ENCODE measurements at places on chromosomes 1 and 21.
A peak's percentile ranks its signal among the peaks of the same experiment; 100 is the strongest.

DNA sequence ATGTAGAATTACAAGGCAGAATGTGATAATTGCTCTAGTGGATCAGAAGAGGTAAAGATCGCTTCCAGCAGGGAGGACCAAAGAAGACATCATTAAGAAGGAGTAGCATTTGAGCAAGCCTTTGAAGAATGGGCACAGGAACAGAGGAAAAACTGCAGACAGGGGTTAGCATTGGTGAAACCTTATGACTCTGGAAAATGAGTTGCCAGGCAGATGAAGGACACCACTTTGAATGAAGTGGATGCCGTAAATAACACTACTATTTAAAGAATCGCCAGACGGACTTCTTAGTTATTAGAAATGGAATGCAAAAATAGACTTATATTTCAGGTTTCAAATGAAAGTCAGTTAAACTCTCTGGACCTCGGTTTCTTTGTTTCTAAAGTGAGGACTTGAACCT lies 727.7 kb downstream of the USP25 start:
- no peak for DNase-seq

GRCh38 chr1:164633997-164634396 lies 75.0 kb downstream of the PBX1 start:
- no peak for DNase-seq

- DNase-seq, result no peak
Observed at GRCh38 chr1:230875370-230875769, 7.0 kb upstream of the C1orf198 start.

GRCh38 chr1:44714532-44714931 lies 16.4 kb downstream of the RNU5D-1 start:
- no peak for DNase-seq

DNA sequence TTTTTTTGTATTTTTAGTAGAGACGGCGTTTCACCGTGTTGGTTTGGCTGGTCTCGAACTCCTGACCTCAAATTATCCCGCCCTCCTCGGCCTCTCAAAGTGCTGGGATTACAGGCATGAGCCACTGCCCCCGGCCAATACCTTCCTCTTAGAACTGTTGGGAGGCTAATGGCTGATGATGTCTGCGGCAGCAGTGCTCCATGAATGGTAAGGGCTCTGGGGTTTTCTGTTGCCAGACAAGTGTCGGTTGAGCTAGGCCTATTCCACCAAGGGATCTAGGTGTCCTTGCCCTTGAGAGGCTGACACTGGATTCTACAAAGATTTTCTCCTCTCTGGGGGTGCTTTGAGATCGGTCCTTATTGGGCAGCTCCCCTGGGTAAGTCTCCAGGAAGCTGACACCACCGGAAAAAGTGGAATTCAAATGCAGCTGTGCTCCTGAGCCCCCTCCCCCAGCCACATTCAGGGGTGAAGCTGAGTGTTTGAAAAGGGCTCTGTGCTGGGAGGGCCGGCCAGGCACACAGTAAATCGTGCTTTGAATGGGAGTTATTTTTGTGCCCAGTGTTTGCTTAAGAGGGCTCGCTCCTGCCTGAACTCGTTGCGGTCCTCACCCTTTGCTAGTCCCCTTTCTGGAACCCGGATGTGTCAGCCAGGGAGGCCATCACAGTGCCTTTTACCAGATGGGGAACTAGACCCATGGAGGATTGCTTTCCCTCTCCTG lies 5.2 kb downstream of the SOX13 start:
- peak; percentile 92 for DNase-seq

GRCh38 chr1:113109908-113110554 lies 37.0 kb downstream of the LRIG2 start:
- no peak for DNase-seq

GRCh38 chr1:162281426-162281825 lies 95.2 kb downstream of the SPATA46 start:
- DNase-seq, result no peak

GRCh38 chr1:240616018-240616417 lies 4.1 kb upstream of the GREM2 start:
- no peak for DNase-seq

DNA sequence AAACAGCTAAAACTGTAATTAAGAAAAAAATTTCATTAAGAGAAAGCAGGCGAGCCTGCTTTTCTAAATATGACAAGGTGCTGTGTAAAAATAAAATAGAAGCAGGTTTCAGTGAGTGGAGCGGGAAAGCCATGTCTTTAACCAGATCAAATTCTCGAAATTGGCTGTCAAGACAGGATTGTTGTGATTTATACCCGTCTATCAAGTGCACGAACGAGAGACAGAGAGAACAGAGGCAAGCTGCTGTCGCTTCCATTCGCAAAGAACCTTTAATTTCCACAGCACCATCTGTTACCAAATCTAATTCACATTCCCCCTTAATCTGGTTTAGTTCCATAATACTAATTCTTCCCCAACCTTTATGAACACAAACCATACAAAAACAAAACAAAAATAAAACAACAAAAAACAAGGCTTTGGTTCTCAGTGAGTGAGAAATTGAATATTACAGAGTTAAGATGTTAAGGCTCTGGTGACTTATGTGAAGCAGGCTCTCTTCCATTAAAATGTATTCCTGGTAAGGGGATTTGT lies 35.0 kb downstream of the ESRRG start:
- no peak for DNase-seq

DNA sequence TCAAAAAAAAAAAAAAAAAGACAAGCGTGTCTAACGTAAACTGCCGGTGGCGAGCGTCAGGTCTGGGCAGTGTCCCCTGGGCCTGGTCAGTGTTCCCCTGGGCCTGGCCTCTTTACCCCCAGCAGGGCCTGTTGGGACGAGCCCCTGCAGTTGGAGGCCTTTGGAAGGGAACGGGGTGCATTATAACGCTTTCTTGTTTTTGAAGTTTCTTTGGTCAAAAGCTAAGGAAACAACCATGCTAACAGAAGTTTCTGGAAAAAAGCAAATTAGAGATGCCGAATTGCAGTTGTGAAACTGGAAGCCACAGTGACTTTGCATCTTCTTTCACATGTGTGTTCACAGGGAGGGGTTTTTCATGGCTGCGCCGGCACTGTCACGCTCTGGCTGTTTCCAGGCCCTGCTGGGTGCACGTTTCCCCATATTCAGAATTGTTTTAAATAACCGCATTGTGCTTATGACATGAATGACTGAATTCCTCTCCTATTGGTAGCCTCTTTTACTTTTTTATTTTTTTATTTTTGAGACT lies 16.0 kb downstream of the RRP1 start:
- DNase-seq, result no peak

DNA sequence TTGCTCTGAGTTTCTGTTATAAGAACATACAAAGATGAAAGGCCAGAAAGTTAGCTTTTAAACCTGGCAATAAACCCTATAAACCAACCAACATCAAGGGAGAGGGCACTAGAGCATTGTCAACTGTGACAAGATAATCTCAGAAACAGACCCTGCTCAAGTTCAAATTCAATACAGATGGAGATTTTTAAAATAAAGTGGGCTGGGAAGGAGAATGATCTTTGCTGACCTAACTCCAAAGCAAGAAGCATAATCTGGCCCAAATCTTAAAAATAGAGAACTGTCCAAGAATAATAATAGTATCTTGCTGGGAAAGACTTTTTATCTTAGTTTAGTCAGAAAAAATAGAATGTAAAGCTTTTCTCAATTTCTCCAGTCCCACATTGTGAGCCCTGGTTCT lies 485.5 kb downstream of the DISC1 start:
- DNase-seq, result no peak

GRCh38 chr1:6962996-6963911 lies 178.0 kb downstream of the CAMTA1 start:
- no peak for DNase-seq

DNA sequence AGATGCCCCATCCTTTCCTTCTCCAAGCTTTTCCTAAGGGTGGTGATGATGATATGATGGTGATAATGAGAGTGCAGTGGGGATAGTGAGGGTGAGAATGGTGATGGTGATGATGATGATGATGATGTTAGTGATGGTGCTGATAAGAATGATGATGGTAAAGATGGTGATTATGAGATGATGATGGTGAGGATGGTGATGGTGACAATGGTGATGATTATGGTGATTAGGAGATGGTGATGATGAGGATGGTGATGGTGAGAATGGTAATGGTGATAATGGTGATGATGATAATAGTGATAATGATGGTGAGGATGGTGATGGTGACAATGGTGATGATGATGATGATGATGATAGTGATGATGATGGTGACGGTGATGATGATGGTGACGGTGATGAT lies 4.0 kb downstream of the BSND start:
- no peak for DNase-seq

- DNase-seq, result no peak
Observed at GRCh38 chr1:198933515-198934222, 294.8 kb downstream of the PTPRC start.

DNA sequence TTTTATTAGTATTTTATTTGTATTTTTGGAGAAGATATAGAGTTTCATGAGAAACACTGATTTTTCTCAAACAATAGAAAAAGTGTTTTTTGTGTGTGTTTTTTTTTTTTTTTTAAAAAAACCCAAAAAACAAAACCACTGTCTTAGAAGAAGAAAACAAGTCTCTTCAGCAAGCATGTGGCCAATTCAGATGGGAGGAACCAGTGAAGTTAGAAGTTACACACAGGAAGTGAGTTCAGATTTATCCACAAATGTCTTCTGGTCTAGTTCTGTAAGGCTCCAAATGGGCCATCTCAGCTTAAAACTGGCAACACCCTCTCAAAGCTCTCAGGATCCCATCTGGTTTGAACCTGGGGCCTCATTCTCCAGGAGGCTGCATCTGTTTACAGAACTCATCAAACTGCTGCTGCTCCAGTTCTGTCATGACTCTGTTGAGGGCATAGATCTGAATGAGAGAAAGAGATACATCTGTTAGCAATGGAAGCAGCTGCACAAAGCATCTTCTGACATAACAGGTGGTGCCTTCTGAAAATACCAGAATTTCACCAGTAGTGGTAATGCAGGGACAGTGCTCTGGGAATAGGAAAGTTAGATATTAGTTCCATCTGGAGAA lies 9.8 kb upstream of the ERMAP start:
- no peak for DNase-seq

DNA sequence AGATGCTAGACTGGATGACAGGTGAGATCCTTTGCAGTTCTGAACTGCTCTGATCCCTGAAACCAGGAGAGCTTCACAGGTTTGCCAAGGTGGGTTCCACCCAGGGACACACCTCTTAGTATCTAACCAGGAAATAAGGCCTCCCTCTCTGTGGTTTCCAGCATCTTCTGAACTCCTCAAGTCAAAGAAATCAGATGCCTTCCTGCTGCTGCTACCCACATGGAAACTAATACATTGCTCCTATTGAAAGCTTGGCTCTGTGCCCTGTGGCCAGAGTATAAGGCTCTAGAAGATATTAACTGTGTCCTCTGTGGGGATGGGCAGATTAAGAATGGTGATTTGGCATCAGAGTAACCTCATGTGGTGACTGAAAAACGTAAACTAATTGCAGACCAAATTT lies 75.0 kb upstream of the MRPS6 start:
- DNase-seq, result no peak

- DNase-seq, result no peak
Observed at GRCh38 chr1:110229348-110230001, 19.4 kb downstream of the KCNC4 start.

DNA sequence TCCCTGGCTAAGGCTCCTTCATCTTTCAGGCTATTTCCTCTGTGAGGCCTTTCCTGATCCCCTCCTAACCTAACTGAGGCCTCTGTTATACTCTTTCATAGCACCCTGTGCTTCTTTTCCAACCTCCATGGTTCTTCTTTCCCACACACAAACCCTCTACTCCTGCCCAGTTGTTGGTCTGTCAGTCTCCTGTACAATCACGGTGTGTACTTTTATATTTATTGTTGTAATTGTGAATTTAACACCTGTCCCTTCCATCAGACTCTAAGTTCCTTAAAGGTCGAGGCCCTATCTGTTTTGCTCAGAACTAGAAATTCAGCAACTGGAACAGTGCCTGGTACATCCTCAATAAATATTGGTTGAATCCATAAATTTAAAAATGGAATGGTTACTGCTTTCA lies 100.2 kb upstream of the KCNE2 start:
- no peak for DNase-seq

DNA sequence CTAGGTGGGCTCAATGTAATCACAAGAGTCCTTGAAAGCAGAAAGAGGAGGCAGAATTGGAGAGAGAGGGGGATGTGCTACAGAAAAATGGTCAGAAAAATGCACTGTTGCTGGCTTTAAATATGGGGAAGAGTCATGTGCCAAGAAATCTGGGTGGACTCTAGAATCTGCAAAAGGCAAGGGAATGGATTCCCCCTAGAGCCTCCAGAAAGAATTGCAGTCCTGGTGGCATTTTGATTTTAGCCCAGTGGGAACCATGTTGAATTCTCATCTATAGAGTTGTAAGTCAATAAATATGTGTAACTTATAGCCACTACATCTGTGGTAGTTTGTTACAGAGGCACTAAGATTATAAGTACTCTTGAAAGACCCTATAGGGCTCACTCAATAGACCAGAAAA lies 210.3 kb downstream of the ASTN1 start:
- no peak for DNase-seq

DNA sequence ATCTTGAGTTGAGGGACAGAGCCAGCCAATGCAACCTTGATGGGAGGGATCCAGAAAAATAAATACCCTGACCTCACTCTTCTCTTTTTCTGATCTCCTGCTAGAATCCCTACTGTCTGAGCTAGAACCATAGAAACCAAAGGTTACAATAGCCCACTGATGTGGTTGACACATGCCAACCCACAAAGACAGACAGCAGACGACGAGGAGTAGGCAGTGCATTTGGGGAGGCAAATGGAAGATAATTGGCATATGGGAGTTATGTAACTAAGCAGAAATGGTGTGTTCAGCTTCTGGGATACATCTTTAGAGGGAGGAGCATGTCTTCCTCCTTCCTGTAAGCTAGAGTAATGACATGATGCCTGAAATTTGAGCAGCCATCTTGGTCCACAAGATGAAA lies 171.7 kb upstream of the FGGY start:
- no peak for DNase-seq

DNA sequence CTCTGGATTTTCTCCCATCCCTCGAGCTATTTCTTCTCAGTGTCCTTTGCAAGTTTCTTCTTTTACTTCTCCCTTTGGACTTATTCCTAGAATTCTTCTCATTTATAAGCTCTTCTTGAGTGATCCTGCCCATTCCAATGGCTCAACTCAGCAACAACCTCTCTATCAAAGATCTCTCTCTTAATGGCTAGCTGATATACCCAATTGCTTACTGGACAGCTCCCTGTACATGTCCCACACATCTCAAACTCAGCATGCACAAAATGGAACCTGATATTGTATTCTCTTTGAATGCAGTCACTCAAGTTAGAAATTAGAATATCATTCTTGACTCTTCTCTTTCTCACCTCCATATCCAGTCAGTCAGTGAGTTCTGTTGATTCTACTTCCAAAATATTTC lies 48.6 kb downstream of the SLC25A24 start:
- no peak for DNase-seq

DNA sequence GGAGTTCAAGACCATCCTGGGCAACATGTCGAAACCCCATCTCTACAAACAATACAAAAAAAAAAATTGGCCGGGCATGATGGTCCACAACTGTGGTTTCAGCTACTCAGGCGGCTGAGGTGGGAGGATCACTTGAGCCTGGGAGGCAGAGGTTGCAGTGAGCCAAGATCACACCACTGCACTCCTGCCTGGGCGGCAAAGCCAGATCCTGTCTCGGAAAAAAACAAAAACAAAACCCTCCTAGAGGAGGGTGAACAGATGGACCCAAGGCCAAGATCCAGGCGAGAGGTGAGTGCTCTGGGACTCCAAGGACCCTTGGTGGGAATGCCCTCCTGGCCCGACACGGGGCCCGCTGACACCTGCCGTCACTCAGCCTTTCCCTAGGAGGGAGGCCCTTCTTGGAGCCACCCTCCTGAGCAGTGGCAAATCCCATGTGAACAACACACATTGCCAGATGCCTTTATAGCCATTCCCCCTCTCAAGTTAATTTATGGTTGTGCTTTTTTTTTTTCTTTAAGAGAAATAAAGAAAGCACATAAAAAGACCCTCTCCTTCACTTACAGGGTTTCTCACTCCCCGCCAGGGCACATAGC lies 380 bp downstream of the TFF2 start:
- DNase-seq, result no peak
